Hepatocyte (in vitro differentiated cells): ENCODE measurements at places on chromosomes 11 and 22.

- DNase-seq: no peak
These were observed 22.2 kb downstream of the OR56B4 start for GRCh38 chr11:6129635-6130034.

- no peak for DNase-seq
These were observed 166.7 kb downstream of the FAT3 start for GRCh38 chr11:92391364-92391763.

GRCh38 chr22:41469218-41469851, 418 bp downstream of the ACO2 start:
- DNase-seq: peak; percentile 66

GRCh38 chr11:67983951-67984350, 19.9 kb downstream of the UNC93B1 start:
- no peak for DNase-seq

- peak; percentile 72 for DNase-seq
These were observed 98.9 kb upstream of the UBASH3B start for GRCh38 chr11:122556605-122557004.
